ENCODE measurements at places on chromosomes 2 and 18.

- DNase-seq = no peak
Observed at GRCh38 chr2:177430411-177430810, 37.8 kb downstream of the AGPS start.

DNA sequence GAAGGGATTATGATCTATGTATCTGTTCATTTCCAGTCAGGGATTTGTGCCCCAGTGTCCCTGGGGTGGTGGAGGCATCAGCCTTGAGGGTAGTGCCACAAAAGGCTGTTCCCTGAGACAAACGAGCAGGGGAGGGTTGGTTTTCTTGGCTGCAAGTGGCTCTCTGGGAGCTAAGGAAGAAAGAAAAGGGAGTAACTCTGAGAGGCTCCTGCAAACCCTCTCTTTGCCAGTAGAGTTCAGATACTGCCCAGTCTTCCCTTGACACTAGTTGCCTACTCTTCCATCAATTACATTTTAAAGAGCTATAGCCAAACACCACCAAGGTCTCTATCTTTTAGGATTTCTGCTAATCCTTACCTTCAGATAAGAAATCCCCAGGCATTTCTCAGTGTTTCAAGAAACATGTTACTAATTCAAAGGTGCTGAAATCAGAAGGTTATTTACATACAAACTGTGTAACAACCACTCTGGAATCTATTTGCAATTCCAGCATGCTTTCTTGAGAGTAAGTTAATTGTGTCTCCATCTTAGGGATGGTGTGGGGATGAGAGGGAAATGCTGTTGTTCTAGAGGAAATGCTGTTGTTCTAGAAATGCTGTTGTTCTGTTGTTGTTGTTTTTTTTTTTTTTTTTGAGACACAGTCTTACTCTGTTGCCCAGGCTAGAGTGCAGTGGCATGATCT is 18.7 kb upstream of the KCTD1 start:
- DNase-seq = no peak

GRCh38 chr2:46977899-46978298 is 62.3 kb upstream of the MCFD2 start:
- no peak for DNase-seq

- no peak for DNase-seq
Observed at GRCh38 chr2:60268661-60269060, 284.8 kb downstream of the BCL11A start.

GRCh38 chr18:28175930-28176697 is 816 bp downstream of the CDH2 start:
- peak; percentile 45 for DNase-seq

- no peak for DNase-seq
Observed at GRCh38 chr2:166104773-166105172, 23.0 kb downstream of the SCN1A start.

GRCh38 chr18:53795610-53796009 is 428.9 kb downstream of the MBD2 start:
- no peak for DNase-seq

DNA sequence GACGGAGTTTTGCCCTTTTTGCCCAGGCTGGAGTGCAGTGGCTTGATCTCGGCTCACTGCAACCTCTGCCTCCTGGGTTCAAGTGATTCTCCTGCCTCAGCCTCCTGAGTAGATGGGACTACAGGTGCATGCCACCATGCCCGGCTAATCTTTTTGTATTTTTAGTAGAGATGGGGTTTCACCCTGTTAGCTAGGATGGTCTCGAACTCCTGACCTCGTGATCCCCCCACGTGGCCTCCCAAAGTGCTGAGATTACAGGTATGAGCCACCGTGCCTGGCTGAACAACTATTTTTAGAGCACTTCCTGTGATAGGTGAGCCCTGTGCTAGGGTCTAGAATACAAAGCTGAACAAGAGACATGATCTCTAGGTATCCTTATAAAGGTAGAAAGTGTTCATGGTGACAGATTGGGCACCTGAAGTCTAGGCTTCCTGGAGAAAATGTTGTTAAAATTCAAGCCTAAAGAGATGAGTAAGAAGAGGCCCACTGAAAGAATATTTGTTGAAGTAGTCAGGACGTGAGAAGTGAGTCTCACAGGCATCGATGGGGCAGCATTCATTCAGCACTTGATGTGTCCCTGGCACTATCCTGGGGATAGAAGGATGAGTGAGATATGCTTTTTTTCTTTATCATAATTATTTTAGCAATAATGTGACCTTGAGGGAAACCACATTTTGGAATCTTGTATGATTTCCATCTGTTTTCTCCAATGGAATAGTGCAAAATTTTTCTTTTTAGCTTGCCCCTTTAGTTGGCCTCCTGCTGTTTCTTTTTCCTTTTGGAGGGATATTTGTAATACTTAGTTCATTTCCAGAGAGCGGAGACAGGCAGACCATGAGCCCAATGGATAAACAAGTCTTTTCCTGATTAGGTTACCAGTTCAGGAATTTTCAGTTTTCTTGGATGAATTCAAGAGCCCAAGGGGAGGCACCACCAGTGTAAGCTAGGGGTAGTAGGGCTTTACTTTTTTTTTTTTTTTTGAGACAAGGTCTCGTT is 5.1 kb downstream of the ZNF236 start:
- DNase-seq = no peak

DNA sequence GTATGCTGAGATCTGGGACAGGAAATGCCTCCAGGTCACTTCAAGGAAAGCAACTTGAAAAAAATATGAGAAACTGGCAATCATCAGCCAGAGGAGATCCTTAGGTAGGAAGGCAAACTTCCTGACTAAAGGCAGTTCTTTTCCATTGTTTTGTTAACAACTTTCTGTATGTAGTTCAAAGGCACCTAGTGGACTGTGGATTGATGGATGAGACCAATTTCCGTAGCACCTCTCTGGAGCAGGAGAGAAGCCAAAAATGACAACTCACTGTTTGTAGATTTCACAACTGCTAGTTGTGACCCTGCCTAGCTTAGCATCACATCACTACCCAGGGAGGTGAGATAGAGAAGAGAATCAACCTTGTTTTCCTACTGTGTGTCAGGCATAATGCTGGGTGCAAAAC is 21.8 kb upstream of the NOSTRIN start:
- no peak for DNase-seq

DNA sequence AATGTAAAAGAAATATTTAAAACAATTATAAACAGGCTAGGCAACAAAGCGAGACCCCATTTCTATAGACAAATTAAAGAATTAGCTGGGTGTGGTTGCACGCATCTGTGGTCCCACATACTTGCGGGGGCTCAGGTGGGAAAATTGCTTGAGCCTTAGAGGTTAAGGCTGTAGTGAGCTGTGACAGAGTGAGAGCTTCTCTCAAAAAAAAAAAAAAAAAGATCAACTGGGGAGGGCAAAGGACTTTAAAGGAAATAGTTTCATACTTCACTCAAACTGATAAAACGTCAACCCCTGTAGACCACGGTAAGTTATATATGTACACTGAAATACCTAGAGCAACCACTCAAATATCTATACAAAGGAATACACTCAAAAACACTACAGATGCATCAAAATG is 37.5 kb downstream of the MGAT4A start:
- DNase-seq = no peak

DNA sequence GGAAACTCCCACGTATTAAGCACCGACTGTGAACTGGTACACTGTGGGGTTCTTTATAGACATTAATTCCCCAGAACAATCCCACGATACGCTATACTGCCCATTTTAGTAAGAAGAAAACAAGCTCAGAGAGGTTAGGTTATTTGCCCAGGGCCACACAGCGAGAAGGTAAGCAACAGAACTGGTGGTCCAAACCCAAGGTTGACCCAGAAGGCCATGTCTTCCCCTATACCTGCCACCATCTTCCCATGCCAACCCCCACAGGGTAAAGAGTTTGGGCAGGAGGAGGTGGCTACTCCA is 69.9 kb downstream of the MARCO start:
- no peak for DNase-seq

DNA sequence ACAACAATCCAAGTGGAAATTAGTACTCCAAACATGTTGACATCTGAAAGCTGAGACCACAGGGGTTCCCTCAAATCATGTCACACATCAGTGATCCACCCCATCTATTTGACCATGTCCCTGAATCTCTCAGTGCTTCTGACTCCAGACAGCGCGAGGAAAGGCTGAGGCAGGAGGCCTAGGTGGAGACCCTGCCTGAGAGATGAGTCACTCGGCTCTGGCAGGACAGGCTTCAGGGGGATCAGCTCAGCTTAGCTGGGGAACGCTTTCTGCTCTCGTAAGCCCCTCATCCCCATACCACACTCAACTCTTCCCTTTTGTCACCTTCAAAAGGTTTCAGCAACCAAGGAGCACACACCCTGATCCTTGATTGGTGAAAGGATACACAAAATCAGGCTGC is 5.8 kb upstream of the FAM228A start:
- no peak for DNase-seq

GRCh38 chr2:201152999-201153815 is 29.7 kb upstream of the CASP10 start:
- DNase-seq = no peak

DNA sequence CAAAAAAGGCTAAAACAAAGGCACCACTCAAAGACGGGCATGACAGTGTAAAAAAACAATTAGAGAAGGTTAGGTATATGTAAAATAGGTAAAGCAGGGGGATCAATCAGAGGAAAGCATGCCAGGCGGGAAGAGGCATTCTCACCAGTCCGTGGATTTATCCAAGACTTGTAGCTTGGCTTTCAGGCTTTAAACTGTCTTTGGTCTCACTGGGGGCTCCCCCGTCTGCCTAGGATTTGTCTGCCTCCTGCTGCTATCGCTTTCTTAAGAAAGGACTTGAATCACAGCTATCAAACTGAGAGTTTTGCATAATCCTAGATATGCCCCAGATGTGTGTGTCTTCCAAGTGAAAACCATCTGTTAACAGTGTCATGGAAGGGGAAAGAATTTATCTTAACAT is 11.1 kb upstream of the GORASP2 start:
- no peak for DNase-seq

DNA sequence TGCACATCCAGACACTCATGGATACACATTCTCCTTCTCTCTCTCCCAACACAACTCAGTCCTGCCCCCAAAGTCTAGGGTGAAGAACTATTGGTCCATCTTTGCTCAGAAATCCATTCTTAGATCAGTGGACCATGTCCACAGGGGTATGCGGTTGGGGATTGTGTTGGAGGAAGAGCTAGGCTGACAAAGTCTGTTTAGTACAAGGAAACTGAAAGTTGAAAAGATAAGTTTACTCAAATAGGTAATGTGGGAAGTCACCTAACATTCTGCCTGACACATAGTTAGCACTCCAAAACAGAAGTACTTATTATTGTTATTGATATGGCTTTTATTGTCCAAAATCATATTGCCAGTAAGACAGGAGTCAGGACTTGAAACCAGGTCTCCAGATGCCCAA is 55.9 kb downstream of the ALK start:
- no peak for DNase-seq

DNA sequence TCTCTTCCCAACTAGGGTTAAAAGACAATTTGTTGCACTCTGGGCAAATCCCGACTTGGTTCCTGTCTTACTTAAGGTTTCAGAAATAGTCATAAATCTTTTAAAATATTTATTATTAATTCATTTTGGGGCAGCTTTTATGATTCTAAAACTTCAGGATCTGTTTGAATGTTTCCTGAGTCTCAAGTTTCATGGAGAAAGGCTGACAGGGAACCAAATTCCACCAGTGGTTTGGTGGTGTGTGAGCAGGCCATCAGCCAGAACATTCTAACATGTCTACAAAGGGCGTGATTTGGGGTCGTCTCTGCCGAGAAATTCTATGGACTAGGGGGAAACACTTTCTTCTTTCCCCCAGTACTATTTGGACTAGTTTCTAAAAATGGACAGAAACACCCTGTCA is 366.4 kb downstream of the ZNF521 start:
- DNase-seq = no peak

DNA sequence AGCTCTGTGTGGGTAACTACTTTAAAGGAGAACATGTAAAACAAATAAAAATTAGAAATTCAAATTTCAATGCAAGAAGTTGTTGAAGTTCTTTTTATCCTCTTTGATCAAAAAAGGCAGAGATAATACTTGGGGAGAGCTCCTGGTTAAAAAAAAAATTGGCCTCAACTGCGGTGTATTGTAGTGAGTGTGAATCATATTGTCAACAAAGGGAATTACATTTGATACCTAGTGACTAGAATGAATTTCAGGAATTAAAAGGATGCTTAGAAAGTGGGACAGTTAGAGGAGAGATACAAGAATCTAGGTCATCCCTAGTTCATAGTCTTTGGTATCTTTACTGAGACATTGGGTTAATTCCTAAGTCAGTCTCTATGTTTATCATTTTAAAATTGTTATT is 473.0 kb downstream of the CCDC85A start:
- DNase-seq = no peak

DNA sequence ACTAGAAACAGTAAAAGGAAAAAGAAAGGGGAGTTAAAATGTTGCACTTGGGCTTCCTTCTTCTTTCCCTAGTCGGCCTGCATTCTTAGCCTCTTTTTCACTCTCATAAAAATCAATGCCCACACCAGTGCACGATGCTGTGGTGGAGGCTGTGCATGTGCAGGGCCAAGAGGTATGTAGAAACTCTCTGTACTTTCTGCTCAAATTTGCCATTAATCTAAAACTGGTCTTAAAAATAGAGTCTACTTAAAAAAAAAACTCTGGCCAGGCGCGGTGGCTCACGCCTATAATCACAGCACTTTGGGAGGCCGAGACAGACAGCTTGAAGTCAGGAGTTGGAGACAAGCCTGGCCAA is 11.1 kb downstream of the TRAPPC8 start:
- DNase-seq = no peak
